NCI-H187 treated with DMSO at 0.1 percent for 48 hours (cell line): ENCODE measurements at places on chromosomes 5 and 9.

GRCh38 chr9:101736717-101737116 lies 1.7 kb downstream of the GRIN3A start:
- DNase-seq: no peak

- DNase-seq: no peak
These were observed 29.6 kb upstream of the BOD1 start for GRCh38 chr5:173645890-173646574.

DNA sequence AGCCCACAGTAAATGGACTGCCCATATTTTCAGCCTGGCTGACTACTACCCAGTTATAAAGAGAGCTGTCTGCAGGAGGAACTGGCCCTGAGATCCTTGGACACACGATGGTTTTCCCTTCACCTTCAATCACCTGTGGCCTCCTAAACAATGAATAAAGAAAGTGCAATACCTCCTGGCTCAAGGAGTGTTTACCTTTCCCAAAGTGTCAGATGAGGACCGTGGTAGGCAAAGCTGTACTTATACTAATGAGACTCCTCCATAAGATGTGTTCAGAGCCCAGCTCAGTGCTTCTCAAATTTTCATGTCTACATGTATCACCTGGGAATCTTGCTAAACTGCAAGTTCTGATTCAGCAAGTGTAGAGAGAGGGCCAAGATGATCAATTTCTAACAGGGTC lies 284.5 kb upstream of the VLDLR start:
- peak; percentile 60 for DNase-seq

- DNase-seq: no peak
These were observed 1.7 kb upstream of the SPINK6 start for GRCh38 chr5:148201151-148201550.

- no peak for DNase-seq
These were observed 142.7 kb downstream of the FBXL17 start for GRCh38 chr5:108238936-108239887.

DNA sequence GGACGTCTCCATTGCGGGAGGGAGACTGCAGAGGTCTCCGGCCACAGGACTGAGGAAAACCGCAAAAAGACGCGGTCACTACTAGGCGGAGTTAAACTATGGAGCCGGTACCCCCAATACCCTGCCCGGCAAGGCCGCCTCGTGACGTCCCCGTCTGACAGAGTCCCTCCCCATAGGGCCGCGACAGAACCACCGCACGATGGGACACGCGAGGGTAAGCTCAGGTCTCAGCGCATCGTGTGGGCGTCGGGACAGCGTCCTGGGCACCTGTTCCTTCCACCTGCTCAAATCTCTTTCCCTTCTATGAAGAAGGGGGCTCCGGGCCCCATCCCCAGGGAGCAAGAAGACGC lies 35.2 kb upstream of the GLDC start:
- no peak for DNase-seq

- DNase-seq: no peak
These were observed 1866.7 kb upstream of the C9orf72 start for GRCh38 chr9:29439961-29440360.

DNA sequence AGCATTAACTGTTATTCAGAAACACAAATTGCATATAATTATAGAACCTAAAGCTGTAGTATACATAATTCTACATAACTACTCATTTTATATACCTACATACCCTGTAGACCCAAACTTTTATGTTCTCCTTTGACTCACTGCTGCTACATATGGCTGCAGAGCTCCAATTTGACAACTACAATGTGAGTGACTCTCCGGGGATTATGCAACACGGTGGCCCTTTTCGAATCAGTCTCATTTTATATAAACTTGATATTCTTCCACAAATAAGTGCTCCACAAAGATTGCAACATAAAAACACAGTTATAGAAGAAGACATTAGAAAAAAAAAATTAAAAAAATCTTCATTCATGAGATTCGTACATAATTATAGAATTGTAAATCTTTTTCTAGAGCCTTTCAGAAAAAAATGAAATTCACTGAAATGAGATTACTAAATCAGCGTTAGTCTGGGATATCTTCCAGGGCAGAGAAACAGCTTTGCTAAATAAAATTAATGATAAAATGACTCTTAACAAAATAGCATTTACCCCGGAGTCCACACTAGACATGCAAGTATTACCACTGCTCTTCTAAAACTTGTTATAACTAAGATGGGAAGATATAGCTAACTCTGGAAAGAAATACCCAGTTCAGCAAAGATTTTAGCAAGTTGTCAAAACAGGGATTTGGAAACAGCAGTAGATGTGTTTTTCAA lies 52.6 kb downstream of the SRFBP1 start:
- no peak for DNase-seq

DNA sequence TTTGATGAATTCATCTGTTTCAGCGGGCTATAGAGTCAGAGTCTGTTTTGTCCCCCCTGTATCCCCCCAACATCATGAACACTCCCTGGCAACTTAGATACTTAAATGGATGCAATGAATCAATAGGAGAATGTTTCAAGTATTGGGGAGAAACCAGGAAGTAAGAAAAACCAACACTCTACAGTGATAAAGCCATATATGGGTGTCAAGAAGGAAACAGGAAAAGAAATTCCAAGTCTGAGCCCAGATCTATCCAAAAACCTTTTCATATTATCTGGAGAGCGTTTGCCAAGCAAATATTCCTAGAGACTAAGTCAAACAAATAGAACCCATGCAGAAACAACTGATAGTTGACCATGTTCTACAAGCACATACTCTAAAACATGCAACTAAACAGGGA lies 2.3 kb upstream of the GNAQ start:
- DNase-seq: no peak

- no peak for DNase-seq
These were observed 2.5 kb upstream of the PIP5K1B start for GRCh38 chr9:68702493-68702892.

GRCh38 chr9:93290495-93291434 lies 106.8 kb downstream of the WNK2 start:
- no peak for DNase-seq

DNA sequence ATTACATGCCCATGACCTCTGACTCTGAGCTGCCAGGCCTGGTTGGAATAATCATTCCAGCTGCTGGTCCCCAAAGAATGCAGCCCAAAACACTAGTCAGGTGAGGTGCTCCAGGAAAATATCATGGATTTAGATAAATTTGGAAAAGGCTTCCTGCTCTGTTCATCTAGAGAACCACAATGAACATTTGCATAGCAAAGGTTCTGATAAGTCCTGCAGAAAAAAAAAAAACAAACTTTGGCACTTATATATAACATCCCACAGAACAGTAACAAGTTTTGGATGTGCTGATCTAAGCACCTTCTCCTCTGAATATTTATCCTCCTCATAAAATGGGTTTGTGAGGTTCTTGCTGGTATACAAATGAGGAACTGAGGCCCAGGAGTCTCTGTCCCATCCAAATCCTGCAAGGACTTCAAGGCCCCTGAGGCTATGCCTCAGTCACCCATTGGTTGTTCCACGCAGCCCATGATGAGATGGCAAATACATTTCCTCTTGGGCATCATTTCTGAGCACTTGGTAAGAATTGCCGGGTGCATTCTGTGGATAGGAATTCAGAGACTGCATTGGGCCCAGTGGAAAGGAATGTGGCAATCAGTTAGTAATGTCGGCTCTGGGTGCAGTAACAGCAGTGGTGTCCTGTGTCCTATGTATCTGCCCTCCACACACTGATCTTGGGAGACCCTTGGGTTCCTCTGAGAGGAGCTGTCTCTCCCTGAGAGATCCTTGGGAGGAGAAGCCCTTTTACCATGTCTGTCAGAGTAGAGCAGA lies 73.4 kb upstream of the ASS1 start:
- DNase-seq: no peak

- DNase-seq: no peak
These were observed 12.8 kb upstream of the UNC5A start for GRCh38 chr5:176797456-176798050.

- DNase-seq: no peak
These were observed 1.4 kb upstream of the SPATA6L start for GRCh38 chr9:4667681-4668080.

- DNase-seq: no peak
These were observed 86.3 kb downstream of the S1PR3 start for GRCh38 chr9:89077519-89077918.

DNA sequence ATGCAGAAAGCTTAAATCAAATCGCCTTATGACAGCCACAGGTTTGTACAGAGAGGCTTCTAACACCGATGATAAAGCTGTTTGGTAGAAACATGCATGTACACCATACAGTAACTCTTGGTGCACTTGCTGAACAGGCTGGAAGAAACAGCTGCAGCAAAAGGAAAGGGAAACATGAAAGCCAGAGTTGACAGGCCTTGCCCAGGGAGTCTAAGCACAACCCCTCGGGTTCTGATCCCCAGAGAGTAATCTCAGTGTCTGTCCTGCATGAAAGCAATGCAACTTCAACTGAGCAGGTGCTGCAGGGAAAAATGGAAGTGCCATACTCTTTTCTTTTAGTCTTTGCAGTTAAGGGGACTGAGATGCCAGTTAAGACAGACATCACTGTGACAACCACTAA lies 419.9 kb downstream of the BNC2 start:
- no peak for DNase-seq

GRCh38 chr5:74122175-74122574 lies 496.2 kb downstream of the ARHGEF28 start:
- no peak for DNase-seq

- DNase-seq: no peak
These were observed 847.9 kb downstream of the EFNA5 start for GRCh38 chr5:106822851-106823250.

DNA sequence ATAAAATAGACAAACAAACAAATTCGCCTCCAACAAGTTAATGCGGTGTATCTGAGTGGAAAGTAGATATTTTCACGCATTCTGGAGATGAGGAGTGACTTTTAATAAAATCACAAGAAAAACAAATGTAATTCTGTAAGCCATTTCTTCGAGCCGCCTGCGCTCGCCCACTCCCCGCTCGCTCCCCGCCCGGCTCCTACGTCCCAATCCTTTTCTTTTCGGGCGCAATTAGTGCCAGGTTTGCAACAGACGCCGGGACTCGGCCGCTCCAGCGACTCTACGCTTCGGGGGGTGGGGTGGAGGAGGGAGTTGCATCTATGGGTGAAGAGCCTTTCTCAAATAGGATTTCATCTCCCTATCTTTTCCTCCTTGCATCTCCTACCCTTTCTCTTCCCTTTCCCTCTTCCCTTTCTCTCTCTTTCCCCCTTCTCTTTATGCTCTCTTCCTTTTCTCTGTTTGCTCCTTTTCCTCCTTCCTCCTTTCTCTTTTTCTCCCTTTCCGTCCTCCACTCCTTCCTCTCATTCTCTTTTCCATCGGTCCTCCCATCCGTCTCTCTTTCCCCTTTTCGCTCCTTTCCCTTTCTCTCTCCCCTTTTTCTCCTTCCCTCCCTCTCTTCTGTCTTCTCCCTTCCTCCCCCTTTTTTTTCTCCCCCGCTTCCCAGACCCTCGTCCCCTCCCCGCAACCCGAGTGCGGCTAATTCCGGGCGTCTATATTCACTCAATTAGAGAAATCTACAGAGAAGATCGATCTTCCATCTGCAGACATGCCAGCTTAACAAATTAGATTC lies 6.1 kb upstream of the OTP start:
- DNase-seq: no peak

GRCh38 chr5:53827211-53827651 lies 266.8 kb downstream of the NDUFS4 start:
- DNase-seq: no peak

- DNase-seq: no peak
These were observed 5.6 kb downstream of the ADAMTSL2 start for GRCh38 chr9:133539991-133540697.

DNA sequence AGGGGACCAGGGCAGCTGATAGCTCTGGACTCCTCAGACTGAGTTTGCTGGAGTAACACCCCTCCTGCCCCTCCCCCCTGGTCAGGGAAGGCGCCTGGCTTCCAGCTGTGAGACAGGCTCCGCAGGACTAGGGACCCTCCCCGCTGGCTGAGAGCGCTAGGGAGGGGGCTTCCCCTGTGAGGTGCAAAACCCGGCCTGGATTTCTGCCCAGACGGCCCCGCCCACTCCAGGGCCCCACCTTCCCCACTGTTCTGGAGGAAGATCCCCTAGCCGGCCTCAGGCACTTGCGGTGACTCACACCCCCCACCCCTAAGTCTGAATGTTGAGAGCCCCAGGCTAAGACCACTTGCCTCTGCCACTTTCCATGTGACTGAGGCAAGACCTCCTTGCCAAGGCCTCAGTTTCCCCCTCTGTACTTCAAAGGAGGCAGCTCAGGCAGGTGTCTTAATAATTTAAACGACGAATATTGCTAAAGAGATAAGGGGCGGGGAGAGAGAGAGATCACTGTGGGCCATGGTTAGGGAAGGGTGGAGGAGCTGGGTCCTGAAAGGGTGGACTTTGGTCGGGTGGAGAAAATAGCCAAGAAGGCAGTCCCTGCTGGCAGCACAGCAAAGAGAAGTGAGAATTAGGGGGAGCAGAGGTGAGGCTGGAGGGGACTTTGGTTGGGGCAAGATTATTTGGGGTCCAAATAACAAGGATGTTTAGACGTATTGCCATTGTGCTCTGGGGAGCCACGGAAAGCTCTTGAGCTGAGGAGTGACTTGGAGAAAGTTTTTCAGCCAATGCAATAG lies 1.0 kb upstream of the DAB2IP start:
- DNase-seq: no peak

GRCh38 chr9:94950579-94951323 lies 224.3 kb downstream of the AOPEP start:
- no peak for DNase-seq

DNA sequence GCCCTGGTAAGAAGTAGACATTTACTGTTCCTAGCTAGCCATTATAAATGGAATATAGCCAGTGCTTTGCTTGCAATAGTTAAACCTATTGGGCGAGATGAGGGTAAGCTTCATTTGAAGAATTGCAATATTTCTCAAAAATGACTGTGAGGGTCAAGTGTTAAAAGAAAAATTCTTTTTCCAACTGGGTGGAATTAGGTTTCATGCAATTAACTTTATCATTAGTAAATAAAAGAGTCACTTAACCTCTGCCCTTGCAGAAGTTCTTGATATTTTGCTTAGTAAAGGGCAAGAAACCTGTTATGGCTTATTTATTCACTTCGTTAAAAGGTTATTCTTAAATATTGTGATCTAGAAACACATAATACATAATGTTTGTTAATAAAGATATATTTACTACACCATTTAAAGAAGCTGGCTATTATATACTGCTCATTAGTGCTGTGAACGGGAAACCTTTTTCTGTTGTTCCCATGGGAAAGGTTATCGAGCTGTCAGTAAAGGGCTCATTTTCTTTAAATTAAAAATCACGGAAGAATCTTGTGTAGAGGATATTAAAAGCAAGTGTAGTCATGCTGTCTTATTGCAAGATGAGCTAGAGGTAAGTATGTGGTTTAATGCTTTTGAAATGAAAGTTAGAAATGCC lies 370.5 kb downstream of the CSNK1G3 start:
- DNase-seq: no peak
